Kidney glomerular epithelial cell (primary cell): ENCODE measurements at places on chromosomes 11 and 22.

- DNase-seq, result no peak
These were observed 28.0 kb downstream of the TOLLIP start for GRCh38 chr11:1281326-1281973.

DNA sequence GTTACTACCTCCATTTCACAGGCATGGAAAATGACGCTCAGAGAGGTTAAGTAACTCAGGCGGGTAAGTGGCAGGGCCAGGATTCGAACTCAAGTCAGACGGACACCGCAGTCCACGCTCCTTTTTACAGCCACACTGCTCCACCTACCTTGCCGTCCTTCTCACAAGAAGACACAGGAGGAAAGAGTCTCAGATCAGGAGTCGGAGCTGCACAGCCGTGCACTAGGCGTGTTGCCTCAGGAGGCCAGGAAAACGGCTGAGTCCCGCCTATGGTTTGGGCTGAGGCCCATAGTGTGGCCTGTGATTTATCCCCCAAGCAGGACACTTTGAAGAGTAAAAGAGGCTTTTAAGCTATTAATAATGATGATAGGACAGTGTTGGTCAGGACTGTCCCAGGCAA, 44.7 kb upstream of the CD5 start:
- no peak for DNase-seq

GRCh38 chr11:2869134-2869526, 16.4 kb downstream of the CDKN1C start:
- DNase-seq, result no peak

DNA sequence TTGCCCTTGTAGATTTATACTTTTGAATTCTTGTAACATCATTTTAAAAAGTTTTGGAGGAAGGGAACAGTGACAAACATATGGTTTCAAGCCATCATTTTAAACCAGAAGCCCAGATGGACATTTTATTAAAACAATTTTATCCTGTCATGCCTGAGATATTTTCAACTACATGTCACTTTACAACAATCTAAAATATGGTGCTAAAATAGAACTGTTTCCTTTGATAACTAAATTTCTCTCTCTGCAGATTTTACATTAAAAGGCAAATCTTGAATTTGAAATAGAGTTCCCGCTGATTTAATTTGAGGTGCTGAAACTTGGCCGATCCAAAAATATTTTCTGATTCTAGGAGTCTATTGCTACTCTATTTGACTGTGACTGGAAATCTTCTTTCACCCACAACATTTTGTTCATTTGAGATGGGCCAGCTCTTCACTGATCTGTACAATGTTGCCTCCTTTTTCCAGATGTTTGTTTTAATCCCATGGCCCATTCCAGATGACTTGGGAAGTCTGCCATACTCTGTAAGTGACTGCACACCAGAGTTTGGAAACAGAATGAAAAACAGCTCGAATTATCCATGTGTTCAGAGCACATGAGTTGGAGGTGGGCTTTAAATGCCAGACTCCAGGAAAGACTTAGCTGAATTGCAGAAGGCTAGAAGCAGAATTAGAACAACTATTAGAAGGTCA, 402.5 kb downstream of the TMEM135 start:
- no peak for DNase-seq

DNA sequence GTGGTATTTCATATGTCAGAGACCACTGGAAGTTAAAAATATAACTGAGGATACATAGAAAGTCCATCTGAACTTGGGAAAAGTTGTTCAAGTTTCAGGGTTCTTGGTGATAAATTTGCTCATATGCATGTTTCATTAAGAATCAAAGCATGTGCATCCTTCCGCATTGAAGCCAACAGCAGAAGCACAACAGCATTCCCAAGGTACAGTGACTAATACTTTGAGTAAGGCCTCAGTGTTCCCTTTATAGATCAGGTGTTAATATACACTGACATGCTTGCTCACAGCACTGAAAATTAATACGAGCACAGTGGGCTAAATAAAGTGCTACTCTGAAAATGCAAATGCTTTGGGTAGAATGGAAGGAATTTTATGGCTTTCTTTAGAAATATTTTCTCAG, 691.1 kb downstream of the METTL15 start:
- no peak for DNase-seq

DNA sequence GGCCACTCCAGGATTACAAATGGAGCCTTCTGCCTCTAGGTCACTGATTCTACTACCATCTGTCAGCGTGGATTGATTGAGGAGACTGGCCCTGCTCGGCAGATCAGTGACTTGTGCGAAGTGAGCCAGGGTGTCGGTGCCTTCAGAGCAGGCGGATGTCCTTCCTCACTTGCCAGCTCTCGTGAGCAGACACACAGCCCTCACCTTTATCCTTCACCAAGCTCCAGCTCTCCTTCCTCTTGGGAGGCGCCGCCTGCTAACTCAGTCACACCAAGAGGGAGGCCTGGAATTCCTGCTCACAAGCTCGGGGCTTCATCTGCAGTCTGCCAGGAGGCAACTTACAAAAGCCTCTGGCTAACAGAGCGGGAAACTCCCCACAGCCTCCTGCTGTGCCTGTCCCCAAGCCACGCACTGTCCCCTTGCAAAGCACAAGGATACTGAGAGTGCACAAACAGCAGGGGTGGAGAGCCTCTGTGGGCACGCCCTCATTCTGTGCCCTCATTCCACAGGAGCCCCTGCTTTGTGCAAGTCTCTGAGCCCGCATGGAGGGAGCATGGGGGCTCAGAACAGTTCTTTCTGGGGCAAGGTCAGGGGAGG, 3.5 kb upstream of the TCF20 start:
- DNase-seq, result no peak

- DNase-seq, result no peak
These were observed 81.2 kb downstream of the ARL14EP start for GRCh38 chr11:30404136-30404535.

GRCh38 chr11:15761235-15761634, 595.1 kb downstream of the SOX6 start:
- DNase-seq, result no peak

DNA sequence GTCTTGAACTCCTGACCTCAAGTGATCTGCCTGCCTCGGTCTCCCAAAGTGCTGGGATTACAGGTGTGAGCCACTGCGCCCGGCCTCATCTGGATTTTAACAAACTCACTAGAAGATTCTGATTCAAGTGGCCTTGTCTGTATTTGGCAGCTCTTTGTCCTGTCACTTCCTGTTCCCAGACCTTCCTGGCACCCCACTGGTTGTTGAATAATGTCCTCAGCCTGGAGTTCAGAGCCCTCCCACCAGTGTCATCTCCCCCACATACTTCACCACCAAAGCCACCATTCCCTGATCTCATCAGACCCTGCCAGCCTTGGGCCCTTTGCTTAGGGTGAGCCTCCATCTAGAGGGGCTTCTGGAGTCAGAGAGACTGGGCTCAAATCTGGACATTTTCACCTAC, 3.3 kb downstream of the PELI3 start:
- DNase-seq, result no peak

- DNase-seq, result no peak
These were observed 49.7 kb downstream of the PANX1 start for GRCh38 chr11:94178331-94178730.

GRCh38 chr22:19063581-19064353, 58.4 kb downstream of the DGCR2 start:
- no peak for DNase-seq

DNA sequence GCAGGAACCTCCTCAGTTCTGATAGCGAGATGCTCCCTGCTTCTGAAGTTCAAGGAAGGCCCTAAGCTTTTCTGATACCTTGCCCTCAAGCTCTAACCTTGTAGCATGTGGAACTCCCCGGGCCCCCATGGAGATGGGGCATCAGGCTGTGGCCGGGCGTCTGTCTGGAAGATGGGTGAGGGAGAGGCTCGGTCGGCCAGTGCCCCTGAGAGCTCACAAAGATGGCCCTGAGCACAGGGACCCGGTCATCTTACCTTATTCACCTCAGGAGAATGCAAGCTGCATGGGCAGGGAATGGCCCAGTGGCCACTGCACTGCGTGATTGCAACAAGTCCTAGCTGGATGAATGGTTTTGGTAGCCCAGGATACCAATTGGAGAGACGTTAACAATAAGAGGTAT, 830.3 kb downstream of the TBC1D22A start:
- DNase-seq, result no peak

DNA sequence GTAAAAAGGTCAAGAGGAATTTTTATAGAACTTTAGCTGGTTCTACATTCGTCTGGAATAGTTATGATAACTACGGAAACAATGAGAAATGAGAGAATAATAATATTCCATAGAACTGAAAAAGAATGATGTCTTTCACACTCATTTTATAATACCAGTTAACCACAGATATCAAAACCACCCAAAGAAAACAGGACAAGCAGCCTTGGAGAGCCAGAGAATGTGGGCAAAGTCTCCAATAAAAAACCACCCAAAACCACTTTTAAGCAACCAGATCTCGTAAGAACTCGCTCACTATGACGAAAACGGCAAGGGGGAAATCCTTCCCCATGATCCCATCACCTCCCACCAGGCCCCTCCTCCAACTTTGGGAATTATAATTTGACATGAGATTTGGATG, 60.8 kb downstream of the ARHGAP32 start:
- DNase-seq, result no peak

GRCh38 chr11:8839957-8840945, 70.7 kb upstream of the AKIP1 start:
- peak; percentile 42 for DNase-seq

DNA sequence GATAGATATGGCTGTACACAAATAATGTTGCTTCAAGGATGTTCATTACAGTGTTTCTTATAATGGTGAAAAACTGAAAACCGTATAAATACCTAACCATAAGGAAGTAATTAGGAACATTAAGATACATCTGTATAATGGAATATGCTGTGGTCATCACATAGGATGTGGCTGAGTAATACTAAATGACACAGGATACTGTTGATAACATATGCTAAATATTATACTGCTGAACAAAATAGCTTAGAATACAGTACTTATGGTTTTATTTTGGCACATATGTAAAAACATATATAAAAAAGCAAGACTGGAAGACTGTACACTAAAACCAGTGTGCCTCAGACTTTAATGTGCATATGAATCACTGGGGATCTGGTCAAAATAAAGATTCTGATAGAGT, 43.8 kb downstream of the FBXO7 start:
- DNase-seq, result no peak

GRCh38 chr11:57357310-57357709, 19.2 kb downstream of the P2RX3 start:
- no peak for DNase-seq

- DNase-seq, result no peak
These were observed 3.2 kb upstream of the HMOX1 start for GRCh38 chr22:35377735-35378134.

DNA sequence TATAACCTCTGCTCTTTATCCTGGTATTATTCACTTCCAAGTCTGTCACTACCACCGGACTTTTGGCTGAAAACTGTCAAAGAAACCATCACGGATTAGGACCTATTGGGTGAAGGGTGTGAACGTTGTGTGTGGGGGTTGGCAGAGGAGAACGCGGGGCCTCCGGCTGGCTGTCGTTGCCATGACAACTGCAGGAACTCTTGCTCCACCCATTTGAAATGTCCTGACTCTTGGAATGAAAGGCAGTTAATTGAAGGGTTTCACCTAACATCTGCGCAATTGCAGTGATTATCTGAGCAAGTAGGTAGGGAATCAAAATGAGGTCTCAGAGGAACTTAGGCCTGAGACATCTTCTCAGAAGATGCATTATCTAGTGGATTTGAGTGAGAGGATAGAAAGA, 60.9 kb upstream of the CLMP start:
- DNase-seq, result no peak

GRCh38 chr11:107951155-107951554, 22.9 kb downstream of the RAB39A start:
- no peak for DNase-seq

- no peak for DNase-seq
These were observed 71.2 kb downstream of the MYO7A start for GRCh38 chr11:77199137-77199745.
